ENCODE measurements at places on chromosomes 2 and 18.
A peak's percentile ranks its signal among the peaks of the same experiment; 100 is the strongest.

DNA sequence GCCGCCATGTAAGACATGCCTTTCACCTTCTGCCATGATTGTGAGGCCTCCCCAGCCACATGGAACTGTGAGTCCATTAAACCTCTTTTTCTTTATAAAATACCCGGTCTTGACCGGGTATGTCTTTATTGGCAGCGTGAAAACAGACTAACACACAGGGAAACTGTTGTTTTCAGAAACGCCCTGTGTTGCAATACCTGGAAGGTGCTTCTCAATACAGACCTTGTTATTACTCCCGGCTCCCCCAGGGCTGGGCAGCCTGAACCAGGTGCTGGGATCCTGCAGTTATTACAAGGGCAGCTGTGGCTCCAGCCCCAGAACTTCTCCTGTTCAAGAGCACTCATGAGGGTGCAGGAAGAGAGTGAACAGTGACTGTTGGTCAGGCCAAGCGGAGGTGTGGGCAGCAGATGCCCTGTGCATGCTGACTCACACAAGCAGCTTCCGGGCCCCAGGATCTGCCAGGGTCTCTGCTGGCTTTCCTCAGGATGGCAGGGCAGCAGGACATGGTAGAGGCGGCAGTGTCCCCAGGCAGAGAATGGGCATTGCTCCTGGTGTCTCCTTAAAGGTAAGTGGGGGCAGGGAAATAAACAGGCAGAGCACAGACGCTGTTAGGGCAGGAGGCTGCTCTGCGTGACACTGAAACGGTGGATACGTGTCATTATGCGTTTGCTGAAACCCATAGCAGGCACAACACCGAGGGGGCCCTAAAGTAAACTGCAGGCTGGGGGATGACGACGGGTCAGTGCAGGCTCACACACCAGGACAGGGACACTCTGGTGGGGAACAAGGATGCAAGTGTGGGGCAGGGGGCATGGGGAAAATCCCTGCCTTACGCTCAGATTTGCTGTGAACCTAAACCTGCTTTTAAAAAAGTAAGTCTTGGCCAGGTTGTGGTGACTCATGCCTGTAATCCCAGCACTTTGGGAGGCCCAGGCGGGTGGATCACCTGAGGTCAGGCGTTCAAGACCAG, 89.1 kb downstream of the NDUFA10 start:
- DNase-seq = no peak

- no peak for DNase-seq
Observed at GRCh38 chr2:29290293-29291047, 175.3 kb downstream of the CLIP4 start.

GRCh38 chr2:47520825-47521665, 118.1 kb downstream of the MSH2 start:
- peak; percentile 37 for DNase-seq

- peak; percentile 17 for DNase-seq
Observed at GRCh38 chr2:233974530-233975071, 57.4 kb downstream of the TRPM8 start.

DNA sequence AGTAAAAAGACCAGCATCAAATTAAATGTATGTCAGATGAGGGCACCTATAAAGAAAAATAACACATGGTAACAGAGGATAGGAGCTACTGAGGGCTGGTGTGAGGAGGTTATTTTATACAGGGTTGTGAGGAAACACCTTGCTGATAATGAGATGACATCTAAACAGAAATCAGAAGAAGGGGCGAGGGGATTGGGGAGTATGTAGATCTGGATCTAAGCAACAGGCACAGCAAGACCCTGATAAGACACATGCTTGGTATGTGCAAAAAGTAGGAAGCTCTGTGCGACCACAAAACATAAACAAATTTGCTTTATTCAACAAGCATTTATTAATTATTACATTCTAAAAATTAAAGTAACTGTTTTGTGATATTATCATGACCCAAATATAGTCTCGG, 295.4 kb downstream of the ZEB2 start:
- DNase-seq = no peak

DNA sequence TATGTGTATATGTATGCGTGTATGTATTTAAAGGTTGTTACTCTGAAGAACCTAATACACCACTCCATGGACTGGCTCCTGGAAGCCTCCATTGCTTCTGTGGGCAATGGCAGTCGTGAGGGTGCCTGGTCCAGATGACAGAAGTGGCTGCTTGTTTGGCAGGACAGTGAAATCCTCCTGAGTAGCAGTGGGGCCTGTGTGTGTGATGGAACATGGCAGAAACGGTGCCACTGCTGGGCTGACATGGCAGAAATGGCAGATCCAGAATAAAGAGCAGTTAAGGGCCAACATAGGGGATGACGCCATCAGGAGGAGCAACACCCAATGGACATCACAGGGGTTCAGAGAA, 6.1 kb upstream of the CPLX4 start:
- DNase-seq = no peak

DNA sequence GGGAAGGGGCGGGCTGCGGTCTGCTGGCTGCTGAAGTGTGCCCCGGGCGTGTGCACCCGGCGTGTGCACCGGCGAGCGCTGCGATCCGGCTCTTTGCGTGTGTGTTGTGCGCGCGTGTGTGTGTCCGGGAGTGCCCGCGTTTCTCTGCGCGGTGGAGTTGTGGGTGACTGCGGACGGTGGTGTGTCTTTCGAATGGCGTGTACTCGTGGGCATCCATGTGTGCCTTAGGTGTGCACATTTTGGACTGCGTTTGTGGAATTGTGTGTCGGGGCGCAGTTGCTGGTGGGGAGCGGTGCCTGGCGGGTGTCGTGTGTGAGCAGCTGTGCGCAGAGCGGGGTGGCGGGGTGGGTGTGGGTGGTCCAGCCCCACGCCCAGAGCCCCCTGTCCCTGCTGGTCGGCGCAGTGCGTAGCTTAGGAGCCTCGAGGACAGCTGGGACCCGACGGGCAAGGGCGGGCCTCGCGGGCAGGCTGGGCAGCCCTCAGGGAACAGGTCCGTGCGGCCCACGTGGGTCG, 533 bp downstream of the HPCAL1 start:
- DNase-seq = no peak

DNA sequence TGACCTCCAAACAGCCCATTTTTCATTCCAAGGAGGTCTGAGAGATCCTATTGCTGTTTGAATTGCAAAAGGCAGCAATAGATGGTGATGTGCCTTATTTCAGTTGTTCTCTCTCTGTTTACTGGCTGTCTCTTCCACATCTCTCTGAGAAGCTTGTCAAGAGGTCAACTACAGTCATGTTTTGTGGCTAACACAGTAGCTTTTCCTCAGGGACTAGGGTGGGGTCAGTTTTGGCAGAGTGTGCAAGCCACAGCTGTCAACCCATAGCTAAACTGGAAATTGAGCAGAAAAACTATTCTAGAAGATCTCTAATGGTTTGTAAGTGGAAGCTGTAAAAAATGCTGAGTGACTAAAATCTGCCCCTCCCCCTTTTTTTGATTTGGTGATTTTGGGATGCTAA, 67.1 kb downstream of the DIS3L2 start:
- no peak for DNase-seq

DNA sequence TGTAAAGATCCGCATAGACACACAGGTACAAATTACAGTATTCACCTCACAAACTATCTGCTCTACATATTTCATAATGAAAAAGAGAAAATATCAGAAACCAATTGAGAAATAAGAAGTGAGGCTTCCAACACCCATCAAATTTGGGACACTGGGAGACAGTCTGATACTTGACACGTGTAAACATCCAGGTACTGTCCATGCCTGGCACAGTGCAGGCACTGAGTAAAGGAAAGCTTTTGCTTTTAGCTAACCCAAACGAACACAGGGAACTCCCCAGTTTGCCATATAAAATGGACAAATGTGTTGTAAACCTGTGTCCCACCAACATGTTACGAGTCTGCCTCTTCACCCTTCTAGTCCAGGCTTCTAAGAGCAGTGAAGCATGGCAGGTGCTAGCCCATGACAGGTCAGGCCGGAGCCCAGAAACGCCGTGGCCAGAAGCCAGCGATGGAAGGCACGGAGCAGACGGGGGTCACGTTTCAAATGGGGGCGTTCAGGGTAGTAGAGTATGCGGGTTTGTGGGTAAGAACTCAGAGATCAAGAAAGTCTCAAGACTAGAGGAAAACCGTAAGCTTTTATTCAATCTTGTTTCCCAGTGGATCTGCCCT, 27.0 kb downstream of the CDH2 start:
- DNase-seq = no peak

DNA sequence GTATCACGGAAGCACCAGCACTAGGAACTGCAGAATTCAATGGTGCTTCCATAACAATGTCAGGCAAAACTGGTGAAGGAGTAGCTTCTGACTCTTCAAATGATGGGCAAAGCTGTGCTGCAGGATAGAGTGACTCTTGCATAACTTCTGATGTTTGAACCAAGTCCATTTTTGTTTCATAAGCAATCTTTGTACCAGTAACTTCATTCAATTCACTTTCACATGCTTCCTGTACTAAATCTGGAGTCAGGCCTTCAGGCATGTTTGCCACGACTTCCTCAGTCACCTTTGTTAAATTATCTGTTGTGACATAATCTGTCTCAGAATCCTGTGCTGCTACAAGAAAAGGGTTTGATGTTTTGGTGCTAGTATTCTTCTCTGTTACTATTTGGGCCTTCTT, 24.0 kb downstream of the RTN4 start:
- DNase-seq = peak; percentile 56

DNA sequence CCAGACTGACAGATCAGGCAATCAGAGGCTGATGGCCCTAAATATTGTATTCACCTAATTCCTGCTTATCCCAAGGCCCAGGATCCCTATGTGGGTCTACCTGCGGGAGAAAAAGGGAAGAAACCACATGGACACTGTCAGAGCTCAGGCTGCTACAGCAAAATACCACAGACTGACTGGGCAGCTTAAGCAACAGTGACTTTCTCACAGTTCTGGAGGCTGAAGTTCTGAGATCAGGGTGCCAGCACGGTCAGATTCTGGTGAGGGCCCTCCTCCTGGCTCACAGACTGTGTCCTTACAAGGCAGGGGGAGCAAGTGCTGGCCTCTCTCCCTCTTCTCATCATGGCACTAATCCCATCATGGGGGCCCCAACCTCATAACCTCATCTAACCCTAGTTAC, 181.7 kb downstream of the TMEM163 start:
- no peak for DNase-seq

DNA sequence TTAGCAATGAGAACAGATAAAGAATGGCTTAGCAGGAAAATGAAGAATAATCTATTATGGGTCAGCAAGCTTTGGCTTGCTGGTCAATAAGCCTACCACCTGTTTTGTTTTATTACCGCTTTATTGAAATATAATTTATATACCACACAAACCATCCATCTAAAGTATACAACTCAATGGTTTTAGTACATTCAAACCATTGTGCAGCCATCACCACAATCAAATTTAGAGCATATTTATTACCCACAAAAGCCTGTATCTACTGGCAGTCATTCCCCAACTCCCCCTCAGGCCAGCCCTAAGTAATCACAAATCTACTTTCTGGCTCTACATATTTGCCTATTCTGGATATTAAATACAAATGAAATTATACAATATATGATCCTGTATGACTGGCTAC, 17.2 kb downstream of the PPP3R1 start:
- no peak for DNase-seq

- DNase-seq = peak; percentile 68
Observed at GRCh38 chr2:60882971-60883753, 1.8 kb downstream of the REL start.

DNA sequence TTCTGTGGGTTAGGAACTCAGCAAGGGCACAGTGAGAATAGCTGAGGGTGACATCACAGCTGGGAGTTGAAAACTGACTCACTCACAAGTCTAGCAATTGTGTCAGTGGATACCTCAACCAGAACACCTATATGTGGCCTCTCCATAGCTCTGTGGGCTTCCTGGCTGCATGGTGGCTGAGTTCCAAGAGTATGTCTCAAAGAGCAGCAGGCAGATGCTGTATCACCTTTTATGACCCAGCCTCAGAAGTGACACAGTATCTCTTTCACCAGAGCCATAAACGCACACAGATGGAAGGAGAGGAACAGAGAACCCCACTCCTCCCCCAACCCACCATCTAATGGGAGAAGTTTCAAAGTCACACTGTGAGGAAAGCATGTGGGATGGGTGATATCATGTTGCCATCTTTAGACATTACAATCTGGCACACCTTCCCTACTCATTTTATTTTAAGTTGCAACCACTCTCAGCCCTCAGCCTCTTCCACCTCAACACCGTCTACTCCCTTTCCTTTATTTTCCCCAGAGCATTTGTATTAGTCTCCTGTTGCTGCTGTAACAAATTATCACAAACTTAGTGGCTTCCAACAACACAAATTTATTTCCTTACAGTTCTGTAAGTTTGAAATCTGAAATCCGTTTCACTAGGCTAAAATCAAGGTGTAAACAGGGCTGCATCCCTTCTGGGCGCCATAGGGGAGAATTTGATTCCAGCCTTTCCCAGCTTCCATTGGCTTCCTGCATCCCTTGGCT, 134.6 kb upstream of the SPATS2L start:
- no peak for DNase-seq

DNA sequence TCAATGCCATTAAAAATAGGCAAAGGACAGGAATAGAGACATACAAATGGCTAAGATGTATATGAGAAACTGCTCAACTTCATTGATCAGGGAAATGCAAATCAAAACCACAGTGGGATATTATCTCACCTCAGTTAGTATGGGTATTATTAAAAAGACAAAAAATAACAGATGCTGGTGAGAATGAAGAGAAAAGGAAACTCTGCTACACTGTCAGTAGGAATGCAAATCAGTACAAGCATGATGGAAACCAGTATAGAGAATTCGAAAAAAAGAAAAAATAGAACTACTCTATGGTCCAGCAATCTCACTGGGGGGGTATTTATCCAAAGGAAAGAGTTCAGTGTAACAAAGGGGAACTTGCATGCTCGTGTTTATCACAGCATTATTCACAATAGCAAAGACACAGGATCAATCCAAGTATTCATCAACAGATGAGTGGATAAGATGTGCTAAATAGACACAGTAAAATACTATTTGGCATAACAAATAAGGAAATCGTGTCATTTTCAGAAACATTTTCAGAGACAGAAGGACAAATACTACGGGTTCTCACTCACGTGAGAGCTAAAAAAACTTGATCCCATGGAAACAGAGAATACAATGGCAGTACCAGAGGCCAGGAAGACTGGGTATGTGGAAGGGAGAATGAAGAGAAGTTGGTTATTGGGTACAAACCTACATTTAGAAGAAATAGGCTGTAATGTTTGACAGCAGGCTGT, 60.6 kb downstream of the CCDC74A start:
- no peak for DNase-seq

DNA sequence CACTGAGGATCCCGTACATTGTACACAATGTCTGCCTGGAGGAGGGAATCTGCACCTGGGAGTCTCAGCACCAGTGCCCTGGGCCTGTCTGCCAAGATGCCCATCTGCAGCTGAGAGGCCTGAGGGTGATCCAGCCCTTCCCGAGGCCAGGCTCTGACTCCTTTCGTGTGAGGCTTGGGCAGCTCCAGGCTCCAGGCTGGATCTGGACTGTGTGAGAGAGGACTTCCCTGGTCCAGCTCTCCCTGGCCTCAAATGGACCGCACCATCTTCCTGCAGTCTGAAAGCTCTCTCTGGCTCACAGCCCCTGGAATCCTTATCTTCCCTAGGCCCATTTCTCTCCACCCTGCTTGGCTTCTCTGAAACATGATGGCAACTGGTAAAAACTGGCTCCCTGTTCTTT, 324.6 kb downstream of the DYSF start:
- no peak for DNase-seq

GRCh38 chr18:45008694-45009413, 328.2 kb downstream of the SETBP1 start:
- DNase-seq = no peak

GRCh38 chr18:48949606-48950535, 894 bp downstream of the SMAD7 start:
- DNase-seq = no peak
